ENCODE measurements at places on chromosomes 5 and 9.
A peak's percentile ranks its signal among the peaks of the same experiment; 100 is the strongest.

GRCh38 chr9:112074250-112075008, 100.7 kb downstream of the SUSD1 start:
- DNase-seq = peak; percentile 92

- peak; percentile 31 for DNase-seq
Measured at GRCh38 chr5:138230261-138230660, 17.1 kb upstream of the CDC23 start.

DNA sequence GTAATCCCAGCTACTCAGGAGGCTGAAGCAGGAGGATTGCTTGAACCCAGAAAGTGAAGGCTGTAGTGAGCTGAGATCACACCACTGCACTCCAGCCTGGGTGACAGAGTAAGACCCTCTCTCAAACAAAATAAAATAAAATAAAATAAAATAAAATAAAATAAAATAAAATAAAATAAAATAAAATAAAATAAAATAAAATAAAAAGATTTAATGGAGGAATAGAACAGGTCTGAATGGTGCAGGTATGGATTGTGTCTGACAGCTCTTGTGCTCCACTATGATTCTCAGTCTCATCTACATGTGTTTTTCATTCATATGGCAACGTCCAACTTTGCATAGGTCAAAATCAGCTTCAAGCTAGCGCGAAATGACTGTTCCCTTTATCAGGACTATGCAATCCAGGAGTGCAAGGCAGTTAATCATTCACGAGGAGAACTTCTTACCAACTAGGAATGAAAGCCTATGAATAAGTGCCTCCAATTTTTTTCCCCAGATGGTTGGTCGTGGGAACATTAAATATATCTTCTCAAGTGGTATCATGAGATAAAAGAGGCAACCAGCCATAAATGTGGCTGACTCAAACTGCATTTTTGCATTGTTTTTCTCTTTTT, 1392.3 kb upstream of the CDH9 start:
- DNase-seq = peak; percentile 24

- DNase-seq = no peak
Measured at GRCh38 chr5:154165886-154166285, 24.6 kb upstream of the GALNT10 start.

DNA sequence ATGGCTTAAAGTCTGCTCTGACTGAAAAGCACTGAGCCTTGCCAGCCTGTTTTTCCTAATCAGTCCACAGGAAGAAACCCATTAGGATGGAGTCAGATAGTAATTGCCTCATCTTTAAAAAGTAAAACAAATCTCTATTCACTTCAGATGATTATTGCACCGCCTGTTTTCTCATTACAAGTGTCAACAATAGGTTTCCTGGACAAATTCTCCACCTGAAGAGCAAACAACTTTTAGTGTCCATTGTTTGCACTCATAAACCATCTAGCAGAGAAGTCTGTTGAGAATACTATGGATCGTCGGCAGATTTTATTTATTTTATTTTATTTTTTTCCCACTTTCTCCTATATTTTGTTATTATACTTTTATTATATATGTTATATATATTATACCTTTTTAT, 20.3 kb downstream of the C5orf63 start:
- DNase-seq = no peak

DNA sequence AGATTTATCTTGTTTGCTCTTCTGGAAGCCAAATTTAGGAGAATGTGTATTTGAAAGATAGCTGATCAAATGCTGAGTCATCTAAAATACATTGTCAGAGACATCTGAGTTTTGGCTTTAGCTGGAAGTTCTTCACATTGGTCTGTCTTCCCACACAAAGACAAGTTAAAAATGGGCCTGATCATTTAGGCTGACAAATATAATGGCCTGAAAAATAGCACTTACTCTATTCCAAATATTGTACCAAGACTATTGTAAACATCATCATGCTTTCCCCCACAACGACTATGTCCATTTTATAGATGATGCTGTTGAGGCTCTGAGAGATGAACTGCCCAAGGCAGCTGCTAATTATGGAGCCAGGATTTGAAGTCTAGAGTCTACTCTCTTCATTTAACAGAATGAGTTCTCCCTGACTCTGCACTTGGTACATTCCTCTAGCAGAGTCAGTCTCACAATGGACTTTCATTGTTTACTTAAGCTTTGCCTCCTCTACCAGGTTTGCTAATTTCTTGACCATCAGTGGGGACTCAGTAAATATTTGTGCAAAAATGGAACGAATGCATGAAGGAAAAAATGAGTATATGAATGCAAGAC, 619.4 kb upstream of the KLF4 start:
- no peak for DNase-seq

DNA sequence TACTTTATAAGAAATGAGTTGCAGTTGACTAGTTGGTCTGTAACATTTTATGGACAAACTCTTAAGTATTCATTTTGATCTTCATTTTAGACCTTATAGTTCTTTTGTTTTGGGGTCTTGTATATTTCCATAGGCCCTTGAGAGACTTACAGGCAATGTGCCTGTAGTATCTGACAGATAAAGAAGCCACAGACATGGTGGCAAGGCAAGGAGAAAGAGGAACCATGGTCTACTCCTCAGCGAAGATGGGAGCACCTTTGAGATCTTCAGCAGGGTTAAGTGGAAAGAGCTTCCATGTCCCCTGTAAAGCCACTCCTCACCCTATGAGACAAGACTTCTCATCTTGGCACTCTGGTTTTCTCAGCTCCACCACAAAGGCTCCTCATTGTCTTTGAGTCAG, 56.4 kb downstream of the SH3TC2 start:
- DNase-seq = no peak

DNA sequence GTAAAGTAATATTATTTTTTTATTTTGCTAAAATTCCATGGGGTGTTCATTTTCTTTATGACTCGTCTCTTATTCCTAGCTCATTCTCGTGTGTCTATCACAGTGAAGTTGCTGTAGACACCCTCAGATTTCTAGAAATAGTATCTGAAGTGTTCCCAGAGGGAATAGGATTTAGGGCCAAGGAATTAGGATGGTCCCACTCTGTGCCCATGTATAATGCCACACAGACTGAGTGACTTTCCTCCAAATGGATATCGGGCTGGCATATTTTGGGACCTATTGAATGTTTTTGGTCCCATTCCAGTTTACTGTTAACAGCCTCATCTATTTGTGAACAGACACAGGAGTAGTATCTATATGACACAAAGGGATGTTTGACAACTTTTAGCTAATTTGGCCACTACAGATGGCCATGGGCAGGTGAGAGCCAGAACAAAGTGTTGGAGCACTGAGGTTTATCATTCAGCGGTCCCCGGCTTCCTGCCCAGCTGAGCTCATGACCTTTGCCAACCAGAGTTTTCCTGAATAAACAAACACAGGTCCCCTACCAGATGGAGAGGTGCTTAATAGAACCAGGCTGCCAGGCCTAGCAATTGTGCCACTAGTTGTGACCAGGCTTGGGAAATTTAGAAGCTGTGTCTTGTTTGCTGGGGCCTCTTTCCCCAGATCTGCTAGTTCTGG, 46.9 kb downstream of the MAP1B start:
- no peak for DNase-seq

DNA sequence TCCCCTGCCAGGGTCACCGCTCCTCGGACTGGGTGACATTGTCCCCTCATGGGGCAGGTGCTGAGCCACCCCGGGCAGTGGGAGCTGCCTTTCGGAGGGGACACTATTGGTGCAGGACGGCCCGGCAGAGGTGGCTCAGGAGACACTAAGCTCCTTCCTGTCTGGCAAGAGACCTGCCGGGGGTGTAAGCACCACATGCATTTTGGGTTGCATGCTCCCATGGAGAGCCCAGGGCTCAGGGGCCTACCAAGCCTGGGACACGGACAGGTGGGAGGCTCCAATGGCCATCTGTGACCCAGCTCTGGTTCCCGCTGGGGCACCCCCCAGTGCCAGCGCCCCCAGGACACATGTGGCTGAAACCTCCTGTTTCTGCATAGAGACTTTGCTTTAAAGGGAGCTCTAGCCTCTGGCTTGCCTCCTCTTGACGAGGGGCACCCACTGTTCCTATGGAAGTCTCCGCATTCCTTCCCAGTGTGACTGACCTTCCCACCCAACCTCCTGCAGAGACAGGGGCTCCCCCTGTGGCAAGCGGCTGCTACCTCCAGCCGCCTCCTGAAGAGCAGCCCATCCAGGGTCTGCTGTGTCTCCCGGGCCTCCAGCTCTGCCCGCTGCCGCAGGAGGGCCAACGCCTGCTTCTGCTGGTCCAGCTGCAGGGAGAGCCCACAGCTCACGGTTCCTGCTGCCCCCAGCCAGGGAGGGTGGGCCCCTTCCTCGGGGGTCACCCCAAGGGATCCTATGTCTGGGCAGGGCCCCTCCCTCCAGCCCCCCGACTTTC, 28.1 kb downstream of the CCDC187 start:
- DNase-seq = no peak

DNA sequence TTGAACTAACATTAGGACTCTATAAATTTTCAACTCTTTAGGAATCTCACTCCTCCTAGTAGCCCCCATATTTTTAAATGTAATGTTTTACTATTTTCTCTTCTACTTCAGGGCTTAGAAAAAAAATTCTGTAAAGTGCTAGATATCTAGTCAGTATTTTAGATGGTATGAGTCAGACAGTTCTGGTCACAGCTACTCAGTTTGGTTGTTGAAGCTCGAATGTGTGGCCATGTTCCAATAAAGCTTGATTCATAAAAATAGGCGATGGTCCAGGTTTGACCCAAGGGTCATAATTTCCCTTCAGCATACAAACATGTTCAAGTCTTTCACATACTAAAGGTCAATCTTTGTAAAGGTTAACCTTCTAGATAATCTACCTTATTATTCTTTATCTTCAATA, 566.0 kb upstream of the CDH18 start:
- DNase-seq = no peak
